ENCODE measurements at places on chromosomes 7 and 10. TPM values are rescaled to one million over a fixed set of nuclear protein-coding genes. Genes with fewer than 3 reads are reported as not detected.

DNA sequence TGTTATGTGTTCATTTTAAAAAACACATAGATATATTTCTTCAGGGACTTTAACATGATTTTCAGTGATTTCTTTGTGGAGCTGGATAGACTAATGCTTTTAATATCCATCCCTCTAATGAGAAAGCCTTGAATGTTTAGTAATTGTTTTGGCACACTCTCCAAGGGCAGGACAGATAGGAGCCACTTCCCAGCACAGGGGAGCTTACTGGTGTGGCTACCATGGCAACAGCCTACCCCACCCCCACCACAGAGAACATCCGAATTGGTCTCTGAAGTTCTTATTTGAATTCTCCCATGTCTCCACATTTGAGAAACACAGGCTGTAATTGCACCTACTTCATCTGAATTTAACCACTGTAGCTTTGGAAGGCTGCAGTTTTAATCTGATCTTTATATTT, 87.7 kb downstream of the PRKG1 start:
- no peak for DNase-seq

DNA sequence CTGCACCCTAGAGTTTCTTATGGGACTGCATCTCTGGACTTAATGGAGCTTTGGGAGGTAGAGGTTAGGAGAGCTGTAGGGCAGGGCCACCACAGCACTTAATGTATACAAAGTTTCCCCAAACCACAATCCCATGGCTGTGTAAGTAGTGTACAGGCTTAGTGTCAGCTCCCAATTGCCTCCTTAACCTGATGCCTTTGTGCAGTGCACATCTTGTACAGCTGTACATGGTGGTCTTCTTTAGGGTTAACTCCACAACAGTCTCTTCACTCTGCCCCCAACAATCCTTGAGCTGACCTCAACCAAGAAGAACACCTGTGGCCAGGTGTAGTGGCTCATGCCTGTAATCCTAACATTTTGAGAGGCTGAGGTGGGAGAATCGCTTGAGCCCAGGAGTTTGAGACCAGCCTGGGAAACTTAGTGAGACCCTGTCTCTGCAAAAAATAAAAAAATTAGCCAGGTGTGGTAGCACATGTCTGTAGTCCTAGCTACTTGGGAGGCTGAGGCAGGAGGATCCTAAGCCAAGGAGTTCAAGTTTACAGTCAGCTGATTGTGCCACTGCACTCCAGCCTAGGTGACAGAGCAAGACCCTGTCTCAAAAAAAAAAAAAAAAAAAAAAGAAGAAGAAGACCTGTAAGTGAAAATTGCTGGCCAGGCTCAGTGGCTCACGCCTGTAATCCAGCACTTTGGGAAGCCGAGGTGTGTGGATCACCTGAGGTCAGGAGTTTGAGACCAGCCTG, 6.8 kb downstream of the PLAU start:
- no peak for DNase-seq

GRCh38 chr10:125123476-125124114, 36.8 kb downstream of the CTBP2 start:
- no peak for DNase-seq

DNA sequence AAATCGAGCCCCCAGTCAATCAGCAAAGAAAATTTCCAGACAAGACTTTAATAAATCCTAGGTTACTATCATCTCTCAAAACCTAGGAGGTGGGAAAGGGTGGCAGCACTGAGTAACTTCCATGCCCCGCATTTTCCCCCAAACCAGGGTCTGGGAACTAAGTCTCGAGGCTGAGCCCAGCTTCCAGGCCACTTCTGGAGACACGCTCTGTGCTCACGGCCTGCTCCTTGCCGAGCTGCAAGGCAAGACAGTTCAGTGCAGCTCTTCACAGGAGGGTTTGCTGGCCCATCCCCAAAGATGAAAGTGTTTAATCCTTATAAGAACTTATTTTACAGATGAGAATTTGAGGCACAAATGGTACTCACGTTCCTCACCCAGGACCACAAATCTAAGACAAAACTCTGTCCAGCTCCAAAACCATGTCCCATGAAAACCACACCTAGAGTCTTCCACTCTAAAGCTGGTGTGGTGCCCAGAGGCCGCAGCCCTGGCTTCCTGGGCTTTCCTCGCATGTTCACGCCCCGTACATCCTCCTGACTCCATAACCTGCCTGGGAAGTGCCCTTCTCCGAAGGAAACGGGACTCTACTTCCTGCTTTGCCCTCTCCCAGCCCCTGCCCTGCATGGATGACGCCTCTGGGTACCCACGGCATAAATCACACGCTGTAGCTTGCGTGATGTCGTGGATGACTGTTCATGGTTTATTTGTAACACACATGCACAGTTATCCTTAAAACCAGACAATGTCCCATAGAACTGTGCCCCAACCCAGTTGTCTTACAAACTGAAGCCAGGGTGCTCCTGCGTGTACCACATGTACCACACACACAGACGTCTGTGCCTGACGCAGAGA, 201.2 kb downstream of the DIP2C start:
- DNase-seq, result no peak

GRCh38 chr7:156673902-156674301, 33.3 kb downstream of the RNF32 start:
- DNase-seq, result no peak

DNA sequence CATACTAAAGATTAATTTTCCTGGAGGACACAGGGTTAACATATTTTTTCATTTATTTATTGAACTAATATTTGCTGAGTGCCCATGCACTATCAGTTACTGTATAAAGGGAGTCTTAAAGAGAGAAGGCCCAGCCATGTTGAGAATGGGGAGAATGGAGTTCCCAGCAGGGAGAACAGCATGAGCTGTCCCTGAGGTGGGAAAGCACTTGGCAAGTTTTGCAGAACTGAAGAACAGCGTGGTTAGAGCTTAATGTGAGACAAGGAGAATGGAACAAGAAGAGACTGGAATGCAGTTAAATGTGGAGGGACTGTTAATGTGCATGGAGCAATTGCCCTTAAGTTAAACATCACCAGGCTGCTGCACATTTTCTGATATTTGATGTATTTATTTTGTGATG, 435.4 kb downstream of the SUGCT start:
- DNase-seq, result peak; percentile 42

DNA sequence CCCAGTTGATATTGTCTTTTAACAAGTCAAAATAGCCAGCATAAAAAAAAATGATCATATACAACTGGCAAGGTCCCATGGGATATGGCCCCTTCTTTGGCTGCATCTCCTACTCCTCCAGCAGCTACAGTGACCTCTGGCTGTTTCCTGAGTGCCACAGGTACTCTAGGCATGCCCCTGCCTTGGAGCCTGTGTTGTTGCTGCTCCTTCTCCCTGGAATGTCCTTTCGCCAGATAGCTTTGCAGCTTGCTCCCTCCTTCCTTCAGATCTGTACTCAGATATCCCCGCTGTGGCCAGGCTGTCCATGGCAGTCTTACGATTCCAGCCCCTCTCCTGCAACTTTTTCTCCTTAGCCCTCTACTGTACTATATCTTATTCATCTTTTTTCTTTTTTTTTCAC, 23.3 kb downstream of the CNNM2 start:
- no peak for DNase-seq

- DNase-seq, result no peak
Observed at GRCh38 chr10:70791386-70792039, 6.3 kb upstream of the TBATA start.

GRCh38 chr10:102231357-102232318, 5.5 kb downstream of the ELOVL3 start:
- DNase-seq, result peak; percentile 52

DNA sequence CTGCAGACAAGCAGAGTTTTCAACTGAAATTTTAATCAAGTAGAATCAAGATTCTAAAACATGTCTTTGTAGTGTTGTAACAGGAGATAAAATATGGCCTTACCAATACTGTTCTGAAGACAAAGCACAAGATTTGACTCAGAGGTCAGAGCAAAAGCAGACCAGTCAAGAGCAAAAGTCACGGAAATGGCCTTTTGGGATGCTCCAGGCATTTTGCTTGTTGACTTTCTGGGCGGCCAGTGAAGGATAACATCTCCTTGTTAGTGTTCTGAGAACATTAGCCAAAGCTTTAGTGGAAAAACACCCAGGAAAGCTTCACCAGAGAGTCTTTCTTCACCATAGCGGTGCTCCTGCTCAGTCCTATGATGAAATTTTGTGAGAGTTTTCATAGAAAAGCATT, 590.6 kb downstream of the ARL4A start:
- no peak for DNase-seq

DNA sequence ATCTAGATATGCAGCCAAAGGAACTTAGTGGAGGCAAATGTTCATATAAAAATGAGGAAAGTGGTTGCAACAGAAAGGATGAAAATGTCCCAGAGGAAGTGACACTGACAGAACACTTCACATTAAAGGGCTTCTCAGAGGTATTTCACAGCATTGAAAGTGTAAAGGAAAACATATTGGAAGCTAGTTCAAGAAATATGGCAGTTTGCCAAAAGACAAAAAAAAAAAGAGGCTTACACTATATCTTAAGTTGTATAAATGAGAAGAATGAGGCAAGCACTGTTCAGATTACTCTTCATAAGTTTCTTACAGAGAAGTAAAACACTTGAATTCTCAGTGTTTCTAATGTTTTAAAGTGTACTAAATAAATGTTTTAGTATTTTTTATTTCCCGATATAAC, 20.1 kb downstream of the RUNDC3B start:
- DNase-seq, result no peak

- no peak for DNase-seq
Observed at GRCh38 chr10:110574420-110574819, 6.9 kb downstream of the SMC3 start.

DNA sequence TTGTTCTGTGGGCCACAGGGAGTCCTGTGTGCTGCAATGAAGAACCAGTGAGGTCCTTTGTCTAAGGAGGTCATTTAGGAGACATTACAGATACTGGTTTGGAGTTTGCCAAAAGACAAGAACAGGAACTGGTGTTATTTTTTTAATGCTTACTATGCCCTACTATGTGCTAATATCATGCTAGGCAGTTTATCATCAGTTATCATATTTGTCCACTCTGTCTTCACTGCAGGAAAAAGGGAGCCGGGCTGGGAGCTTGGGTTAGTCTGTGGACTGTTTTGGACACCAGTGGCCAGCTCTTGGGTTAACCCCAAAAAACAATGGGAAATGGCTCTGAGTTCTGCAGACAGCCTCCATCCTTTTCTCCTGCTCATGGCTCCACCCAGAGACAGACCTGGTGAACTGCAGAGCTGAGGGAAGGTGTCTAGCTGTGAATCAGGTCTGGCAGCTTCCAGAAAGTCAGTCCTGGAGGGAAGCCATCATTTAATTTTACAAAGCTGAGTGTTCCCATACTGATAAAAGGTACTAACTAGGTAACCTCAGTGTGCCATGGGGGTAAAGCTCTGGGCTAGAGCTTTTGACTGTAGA, 101.2 kb upstream of the ZNF746 start:
- DNase-seq, result peak; percentile 53

DNA sequence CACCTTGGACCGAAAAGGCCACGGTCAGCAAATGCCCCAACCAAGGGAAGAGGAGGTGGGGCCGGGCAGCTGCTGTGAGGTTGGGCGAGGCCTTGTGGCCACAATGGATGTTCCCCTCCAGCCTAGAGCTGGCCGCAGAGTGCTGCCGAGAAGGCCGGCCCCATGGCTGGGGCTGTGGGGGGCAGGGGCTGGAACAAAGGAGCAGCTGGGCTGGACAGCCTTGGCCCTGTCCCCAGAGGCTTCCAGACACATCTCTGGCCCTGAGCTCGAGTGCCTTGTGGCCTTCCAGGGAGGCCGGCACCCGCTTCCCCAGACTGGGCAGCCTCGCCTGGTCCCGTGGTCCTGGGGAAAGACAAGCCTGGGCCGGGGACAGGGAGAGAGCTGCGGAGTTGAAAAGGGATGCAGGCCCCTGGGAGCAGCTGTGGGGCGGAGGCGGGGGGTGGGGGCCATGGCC, 88.0 kb downstream of the PDGFA start:
- peak; percentile 24 for DNase-seq

The GIMAP5 gene
- 0.45 TPM for total RNA-seq

The C10orf53 gene
- total RNA-seq, result 0.11 TPM

The MRPS24 gene
- 160 TPM for total RNA-seq

The NME8 gene
- 0.06 TPM for total RNA-seq

The FRMD4A gene
- total RNA-seq, result 7.9 TPM

The TMEM139 gene
- total RNA-seq, result 0.69 TPM
